Testis (tissue), 5 donors: ENCODE measurements at places on chromosomes 6 and 20.

DNA sequence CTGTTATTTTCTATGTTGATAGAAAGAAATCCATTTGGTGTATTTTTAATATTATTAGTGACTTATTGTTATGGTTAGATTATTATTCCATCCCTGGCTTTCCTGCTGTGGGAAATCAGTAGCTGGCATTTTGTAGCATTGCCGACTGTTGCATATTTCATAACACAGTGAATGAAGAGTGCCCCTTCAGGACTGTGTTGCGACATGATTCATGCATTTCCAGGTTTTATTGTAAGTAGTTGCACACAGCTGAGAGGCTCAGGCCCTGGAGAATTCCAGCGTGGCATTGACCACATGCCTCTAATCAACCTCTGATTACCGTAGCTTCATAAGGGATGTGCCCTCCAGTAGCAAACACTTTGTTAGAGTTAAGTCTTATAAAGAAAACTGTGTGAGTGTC is 263.9 kb downstream of the FARS2 start:
- DNase-seq: no peak

DNA sequence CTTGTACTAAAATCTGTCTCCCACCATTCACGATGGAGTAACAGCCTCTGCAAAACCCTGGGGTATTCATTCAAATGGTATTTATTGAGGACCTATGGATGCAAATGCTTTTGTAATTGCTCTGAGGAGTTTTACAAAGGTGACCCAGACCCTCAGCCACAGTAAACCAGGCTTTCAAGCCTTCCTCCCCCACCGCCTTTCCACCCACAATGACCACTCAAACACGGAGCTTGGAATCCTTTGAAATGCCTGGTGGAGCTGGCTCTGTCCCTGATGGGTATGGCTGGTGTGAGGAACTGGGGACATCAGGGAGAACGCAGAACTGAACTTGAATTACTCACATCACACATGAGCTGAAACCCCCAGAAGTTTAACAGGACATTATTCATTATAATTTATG is 246.4 kb downstream of the CDH26 start:
- DNase-seq: no peak

DNA sequence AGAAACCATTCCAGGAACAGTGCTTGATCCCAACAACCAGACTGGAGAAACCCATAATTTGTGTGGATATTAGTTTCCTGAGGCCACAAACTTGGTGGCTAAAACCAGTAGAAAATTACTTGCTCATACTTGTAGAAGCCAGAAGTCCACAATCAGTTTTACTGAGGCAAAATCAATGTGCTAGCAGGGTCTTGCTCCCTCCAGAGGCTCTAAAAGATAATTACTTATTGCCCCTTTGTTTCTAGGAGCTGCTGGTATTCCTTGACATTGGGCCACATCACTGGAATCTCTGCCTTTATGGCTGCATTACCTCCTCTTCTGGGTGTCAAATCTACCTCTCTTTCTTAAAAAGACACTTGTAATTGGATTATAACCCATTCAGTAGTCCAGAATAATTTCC is 142.2 kb upstream of the SAMD5 start:
- DNase-seq: no peak

DNA sequence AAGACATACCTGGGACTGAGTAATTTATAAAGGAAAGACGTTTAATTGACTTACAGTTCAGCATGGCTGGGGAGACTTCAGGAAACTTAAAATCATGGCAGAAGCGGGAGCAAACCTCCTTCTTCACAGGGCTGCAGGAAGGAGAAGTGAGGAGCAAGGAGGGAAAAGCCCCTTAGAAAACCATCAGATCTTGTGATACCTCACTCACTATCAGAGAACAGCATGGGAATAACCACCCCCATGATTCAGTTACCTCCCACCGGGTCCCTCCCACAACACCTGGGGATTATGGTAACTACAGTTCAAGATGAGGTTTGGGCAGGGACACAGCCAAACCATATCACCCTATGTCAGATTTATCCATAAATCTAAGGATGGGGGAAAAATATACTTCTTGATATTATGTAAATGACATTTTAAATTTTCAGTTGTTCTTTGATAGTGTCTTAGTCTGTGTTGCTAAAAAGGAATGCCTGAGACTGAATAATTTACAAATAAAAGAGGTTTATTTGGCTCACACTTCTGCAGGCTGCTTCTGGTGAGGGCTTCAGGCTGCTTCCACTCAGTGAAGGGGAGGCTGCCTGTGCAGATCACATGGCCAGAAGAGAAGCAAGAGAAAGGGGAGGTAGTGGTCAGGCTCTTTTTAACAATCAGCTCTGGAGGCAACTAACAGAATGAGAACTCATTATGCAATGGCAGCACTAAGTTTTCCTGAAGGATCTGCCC is 1.2 kb upstream of the MCM9 start:
- DNase-seq: no peak

GRCh38 chr20:50571466-50571865 is 61.3 kb downstream of the PTPN1 start:
- no peak for DNase-seq

GRCh38 chr20:1010659-1011058 is 8.5 kb upstream of the RSPO4 start:
- DNase-seq: no peak

- peak; percentile 91 for DNase-seq
Measured at GRCh38 chr20:57346477-57346876, 4.6 kb upstream of the RAE1 start.
